ENCODE measurements at places on chromosomes 13 and 19.

GRCh38 chr19:39826311-39826945, 7.5 kb downstream of the DYRK1B start:
- DNase-seq, result no peak

GRCh38 chr19:35357867-35358573, at the start of gene FFAR3:
Gene FFAR3, plus strand, starts transcription at chr19:35358460. Its CDS starts 431 bp downstream, at chr19:35358891.
- no peak for DNase-seq

- DNase-seq, result no peak
Measured at GRCh38 chr19:19514215-19514657, 1.1 kb downstream of the TSSK6 start.

GRCh38 chr19:6610934-6611852, 20.2 kb upstream of the CD70 start:
- DNase-seq, result no peak

- no peak for DNase-seq
Measured at GRCh38 chr19:661427-662196, 1.4 kb downstream of the RNF126 start.

- DNase-seq, result no peak
Measured at GRCh38 chr19:13120817-13121216, 2.8 kb downstream of the NACC1 start.

- DNase-seq, result no peak
Measured at GRCh38 chr19:42115219-42115618, 17.0 kb downstream of the POU2F2 start.

DNA sequence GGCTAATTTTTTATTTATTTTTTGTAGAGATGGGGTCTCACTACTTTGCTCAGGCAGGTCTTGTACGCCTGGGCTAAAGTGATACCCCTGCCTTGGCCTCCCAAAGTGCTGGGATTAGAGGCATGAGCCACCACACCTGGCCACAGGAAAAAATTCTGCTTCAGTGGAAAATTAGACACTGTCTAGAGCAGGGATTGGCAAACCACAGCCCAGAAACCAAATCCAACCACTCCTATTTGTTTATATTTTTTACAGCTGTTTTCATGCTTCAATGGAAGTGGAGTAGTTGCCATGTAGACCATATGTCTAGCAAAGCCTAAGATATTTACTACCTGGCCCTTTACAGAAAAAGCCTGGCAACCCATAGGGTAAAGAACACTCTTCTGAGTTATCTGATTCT, 123.7 kb upstream of the MRI1 start:
- no peak for DNase-seq

DNA sequence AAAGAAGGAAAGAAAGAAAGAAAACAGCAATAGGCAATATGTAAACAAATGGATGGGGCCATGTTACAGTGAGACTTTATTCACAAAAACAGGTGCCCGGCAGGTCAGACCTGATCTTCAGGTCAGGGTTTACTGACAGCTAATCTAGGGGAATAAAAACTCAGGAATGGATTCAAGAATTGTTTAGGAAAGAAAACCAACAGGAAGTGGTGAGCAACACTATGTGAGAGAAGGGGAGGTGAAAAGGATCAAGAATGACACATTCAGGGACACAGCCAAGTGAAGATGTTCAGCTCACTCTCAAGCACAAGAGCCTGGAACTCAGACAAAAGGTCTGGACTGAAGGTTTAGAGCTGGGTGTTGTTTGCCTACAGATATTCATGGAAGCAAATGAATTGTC, 244.5 kb downstream of the EFNB2 start:
- DNase-seq, result no peak

DNA sequence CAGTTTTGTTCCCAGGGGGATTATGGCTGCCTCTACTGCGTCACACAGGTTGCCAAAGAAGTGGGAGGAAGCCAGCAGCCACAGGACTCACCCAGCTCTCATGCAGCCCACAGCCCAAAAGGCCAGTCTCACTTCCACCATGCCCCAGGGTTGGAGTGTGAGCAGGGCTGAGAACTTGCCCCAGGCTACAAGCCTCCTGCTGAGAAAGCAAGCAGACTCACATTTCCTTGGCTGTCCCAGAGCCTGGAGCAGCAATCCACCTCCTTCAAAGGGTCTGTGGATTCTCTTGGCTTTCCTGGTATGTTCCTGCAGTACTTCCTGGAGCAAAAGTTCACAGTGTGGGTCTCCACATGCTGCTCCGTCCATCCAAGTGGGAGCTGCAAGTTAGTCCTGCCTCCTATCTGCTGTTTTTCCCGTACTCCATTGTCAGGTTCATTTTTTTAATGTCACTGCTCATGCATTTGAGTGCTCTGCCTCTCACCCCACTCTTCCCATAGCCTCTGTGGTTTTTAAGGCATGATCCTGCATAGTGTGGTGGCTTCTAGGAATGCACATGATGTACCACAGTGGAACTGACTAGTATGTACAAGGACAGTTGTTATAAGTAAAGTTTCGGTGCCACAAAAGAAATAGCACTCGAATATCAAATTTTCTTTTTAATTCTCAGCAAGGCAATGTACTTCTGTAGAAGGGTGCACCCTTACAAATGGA, 56.2 kb upstream of the ARHGEF7 start:
- no peak for DNase-seq

DNA sequence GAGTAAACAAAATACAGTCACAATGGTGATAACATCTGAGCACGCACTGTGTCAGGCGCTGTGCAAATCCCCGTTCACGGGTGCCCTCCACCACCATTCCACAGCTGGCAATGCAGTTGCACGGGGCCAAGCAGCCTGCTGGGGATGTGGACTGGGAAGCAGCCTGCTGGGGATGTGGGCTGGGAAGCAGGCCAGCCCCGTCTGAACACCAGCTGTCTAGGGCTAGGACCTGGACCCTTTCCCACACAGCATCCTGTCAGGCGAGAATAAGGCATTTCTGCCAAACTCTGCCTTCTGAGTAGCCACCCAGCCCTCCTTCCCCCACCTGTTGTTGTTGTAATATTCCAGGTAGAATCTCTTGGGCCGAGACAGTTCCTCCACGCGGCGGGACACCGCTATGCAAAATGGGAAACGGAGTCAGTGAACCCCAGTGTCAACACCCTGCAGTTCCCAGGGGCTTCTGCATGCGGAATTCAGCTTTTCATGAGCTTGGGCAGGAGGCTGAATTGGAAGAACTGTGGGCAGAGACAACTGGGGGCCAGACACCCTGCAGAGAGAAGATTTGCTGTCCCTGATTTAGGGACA, 27.8 kb upstream of the MIER2 start:
- DNase-seq, result no peak

- no peak for DNase-seq
Measured at GRCh38 chr13:51405176-51405575, 47.7 kb downstream of the INTS6 start.

DNA sequence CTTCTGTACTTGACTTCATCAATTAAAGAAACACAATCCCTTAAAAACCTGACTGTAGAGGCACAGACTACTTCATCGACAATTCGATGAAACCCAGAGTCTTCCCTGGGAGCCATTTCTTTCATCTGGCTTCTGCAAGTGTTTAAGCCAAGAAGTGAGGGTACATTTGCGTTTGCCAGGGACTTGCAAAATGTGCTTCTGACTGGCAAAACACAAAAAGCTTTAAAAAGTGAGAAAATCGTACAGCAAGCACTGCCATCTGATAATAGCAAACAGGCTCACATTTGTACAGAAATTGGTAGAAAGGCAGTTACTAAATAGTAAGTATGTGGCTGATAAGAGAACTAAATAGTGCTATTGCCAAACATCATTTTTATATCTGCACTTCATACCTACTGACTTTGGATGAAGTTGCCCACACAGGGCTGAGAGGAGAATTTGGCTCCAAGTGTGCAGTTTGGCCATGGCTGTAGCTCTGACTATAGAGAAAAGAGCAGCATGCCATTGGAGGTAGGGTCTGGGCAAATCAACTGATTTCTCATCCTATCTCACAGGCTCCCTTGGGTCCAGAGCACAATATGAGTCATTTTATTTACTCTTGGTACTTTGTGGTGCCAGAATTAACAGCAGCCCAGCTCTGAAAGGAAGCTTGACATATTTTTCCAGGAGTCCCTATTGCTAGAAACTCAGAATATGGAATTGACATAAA, 358.1 kb downstream of the OXGR1 start:
- DNase-seq, result no peak

DNA sequence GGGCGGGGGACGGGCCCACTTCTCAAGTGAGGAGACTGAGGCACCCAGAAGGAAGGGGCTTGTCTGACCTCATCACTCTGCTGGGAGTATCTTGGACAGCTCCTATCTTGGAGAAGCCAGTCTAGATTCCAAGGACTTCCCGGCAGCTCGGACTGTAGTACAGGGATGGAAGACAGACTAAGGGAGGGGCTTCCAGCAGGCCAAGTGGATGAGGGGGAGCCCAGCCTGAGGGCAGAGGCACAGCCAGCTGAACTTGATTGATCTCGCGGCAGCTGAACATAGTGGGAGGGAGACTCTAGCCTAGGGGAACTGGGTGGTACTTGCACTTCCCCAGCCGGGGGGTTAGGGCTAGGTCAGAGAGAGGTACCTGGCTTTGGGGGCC, 711 bp downstream of the CILP2 start:
- no peak for DNase-seq

DNA sequence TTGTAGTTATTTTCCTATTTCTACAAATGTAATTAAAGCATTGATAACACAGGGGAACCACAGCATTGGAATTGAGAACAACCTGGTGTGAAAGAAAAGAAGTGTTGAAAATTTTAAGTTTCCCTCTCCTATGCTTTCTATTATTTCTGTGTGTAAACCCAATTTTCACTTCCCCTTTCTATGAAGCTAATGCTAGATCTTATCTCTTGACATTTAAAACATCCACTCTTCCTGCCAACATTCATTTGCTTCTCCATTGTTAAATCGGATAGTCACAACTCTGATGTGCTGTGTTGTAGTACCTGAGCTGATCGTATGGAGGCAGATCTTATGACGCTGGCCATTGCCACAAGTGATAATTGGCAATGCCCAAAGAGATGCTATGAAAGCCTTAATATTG, 203.0 kb downstream of the ITGBL1 start:
- no peak for DNase-seq

- DNase-seq, result no peak
Measured at GRCh38 chr19:31285744-31286143, 63.5 kb downstream of the TSHZ3 start.

- no peak for DNase-seq
Measured at GRCh38 chr19:46693760-46694159, 23.2 kb downstream of the PRKD2 start.
